ENCODE measurements at places on chromosomes 3 and 15.
A peak's percentile ranks its signal among the peaks of the same experiment; 100 is the strongest.

DNA sequence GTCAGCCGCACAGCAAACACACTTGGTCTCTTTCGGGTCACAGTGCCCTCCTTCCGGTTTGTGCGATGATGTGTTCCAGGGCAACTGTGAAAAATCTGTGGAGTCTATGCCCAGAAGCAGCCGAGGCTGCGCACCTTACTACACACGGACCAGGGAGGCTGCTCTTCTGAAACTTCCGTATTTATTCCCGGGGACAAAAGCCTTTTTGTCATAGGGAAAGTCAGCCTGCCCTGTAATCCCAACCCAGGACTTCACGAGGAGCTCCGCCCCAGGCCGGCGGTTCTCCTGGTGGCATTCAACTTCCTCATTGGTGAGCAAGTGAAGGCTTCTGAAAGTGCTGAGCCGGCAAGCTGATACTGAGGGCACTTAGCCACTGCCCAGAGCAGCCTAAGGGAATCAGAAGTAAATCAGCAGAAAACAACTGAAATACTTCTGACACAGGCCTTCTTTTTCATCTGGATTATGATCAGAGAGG is 126.5 kb downstream of the FMN1 start:
- peak; percentile 72 for DNase-seq

DNA sequence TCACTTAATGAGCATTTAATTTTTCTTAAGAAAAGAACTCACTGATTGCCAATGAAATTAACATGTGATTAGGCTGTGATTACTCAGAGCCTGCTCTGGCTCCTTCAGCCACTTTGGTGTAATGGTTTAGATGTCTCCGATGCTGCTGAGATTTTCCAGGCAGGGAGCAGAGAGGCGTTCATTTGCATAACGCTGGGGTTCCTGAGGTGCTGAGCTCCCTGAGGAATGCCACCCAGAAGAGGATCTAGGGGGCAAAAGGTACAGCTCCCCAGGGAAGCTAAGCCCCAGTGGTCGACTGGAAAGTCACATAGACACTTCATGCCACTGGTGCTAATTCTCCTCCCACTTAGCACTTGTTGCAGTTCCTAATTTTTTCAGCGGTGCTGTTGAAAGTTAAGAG is 119.5 kb downstream of the USP13 start:
- DNase-seq = no peak

GRCh38 chr3:96294143-96294542 is 520.3 kb upstream of the EPHA6 start:
- no peak for DNase-seq

GRCh38 chr15:56208641-56209155 is 35.0 kb downstream of the RFX7 start:
- no peak for DNase-seq

- peak; percentile 61 for DNase-seq
These were observed 10.9 kb downstream of the CCR5AS start for GRCh38 chr3:46395766-46396530.

DNA sequence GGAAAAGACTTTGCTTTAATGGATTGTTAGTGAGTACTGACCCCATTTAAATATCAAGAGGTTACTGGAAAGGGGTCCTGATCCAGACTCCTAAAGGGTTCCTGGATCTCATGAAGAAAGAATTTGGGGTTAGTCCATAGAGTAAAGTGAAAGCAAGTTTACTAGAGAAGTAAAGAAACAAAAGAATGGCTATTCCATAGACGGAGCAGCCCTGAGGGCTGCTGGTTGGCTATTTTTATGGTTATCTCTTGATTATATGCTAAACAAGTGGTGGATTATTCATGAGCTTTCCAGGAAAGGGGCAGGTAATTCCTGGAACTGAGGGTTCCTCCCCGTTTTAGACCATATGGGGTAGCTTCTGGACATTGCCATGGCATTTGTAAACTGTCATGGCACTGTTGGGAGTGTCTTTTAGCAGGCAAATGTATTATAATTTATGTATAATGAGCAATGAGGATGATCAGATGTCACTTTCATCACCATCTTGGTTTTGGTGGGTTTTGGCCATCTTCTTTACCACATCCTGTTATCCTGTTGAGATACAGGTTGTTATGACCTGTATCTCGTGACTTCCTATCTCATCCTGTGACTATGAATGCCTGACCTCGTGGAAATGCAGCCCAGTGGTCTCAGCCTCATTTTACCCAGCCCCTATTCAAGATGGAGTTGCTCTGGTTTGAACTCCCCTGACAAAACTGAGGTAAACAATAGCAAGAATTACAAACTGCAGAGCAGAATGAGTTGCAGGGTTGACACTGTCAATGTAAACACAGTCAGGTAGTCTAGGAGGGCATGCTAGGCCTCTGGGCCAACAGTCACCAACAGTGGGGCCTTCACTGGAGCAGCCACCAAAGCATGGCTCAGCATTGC is 10.3 kb upstream of the GPR160 start:
- DNase-seq = no peak

- DNase-seq = no peak
These were observed 17.7 kb upstream of the HEG1 start for GRCh38 chr3:125073390-125073905.

DNA sequence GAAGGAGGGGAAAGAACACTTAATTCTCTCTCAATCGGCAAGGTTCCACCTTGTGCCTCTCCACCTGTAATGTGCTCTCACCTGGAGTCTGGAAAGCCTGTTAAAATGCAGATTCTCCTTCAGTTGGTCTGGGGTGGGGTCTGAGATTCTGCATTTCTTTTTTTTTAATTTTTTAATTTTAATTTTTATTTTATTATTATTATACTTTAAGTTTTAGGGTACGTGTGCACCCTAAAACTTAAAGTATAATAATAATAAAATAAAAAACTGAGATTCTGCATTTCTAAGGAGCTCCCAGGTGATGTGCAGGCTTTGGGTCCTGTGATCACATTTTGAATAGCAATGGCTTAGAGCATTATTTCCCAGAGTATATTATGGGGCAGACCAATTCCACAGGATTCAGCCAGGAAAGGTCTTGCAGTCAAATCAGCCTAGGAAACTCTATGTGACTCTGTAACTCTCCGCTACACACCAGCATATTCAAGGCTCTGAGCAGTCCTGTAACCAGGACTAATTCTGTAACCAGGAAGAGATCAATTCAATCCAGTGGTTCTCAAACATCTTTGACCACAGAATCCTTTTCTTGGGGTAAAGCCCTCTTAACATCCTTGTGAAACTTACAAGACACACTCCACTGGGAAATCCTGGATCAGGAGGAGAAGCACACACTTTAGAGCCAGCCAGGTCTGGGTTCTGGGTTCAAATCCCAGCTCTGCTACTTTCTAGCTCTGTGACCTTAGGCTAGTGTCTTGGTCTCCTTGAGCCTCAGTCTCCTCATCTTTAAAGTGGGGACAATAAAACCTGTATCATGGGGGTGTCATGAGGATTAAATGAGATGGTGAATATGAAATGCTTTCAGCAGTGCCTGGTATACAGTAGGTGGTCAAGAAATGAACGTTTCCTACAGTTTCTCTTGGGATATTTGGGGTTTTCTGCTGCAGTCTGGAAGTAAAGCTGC is 62.3 kb upstream of the SEC13 start:
- no peak for DNase-seq

DNA sequence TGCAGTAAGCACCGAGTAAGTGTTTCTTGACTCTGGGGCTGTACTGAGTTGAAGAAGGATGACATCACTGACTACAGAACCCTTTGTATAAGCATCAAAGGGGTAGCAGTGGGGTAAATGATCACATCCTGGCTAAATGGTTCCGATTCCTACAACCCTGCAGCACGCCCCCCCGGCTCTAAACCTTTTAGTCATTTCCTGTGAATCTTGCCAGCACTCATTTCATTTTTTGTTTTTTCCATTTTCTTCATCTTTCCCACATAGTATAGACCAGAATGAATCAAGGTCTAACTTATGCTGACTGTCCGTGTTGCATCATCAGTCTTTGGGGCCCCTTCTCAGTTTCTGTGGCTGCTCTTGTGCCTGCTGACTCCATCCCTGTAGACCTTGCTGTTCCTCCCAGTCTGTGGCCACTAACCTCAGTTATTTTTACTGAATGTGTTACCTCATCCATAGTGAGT is 383.1 kb upstream of the TPRG1 start:
- DNase-seq = peak; percentile 63

DNA sequence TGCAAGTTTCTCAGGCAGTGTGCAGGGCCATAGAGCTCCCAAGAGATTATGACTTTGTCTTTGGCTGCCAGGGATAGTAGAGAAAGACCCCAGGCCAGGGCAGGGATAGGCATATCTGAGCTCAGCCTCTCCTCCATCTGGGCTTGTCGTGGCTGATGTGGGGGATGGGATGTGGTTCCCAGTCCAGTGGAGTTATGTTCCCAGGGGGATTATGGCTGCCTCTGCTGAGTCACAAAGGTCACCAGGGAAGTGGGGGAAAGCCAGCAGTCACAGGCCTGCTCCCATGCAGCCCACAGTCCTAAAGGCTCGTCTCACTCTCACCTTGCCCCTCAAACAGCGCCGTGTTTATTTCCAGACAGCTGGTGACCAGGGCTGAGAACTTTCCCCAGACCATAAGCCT is 354.9 kb downstream of the SI start:
- no peak for DNase-seq

- DNase-seq = no peak
These were observed 20.0 kb upstream of the ELP6 start for GRCh38 chr3:47533481-47533880.

DNA sequence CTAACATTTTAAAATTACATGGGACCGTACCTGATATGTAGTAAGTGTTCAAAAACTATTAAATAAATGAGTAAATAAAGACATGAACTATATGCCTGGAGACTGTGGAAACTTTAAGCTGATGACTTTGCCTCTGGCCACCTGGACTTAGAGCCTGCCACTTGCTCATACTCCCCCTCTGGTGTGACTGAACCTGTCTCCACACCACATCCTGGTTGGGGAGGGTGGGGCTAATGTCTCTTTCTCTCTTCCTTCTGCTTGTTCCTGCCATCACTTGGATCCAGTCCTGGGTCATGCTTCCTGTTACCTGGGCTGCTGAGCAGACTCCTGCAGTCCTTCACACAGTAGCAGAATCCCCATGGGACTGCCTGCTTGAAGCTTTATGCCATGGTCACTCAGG is 8.2 kb upstream of the TMEM158 start:
- no peak for DNase-seq

GRCh38 chr3:158652463-158652862 is 8.1 kb downstream of the GFM1 start:
- no peak for DNase-seq

DNA sequence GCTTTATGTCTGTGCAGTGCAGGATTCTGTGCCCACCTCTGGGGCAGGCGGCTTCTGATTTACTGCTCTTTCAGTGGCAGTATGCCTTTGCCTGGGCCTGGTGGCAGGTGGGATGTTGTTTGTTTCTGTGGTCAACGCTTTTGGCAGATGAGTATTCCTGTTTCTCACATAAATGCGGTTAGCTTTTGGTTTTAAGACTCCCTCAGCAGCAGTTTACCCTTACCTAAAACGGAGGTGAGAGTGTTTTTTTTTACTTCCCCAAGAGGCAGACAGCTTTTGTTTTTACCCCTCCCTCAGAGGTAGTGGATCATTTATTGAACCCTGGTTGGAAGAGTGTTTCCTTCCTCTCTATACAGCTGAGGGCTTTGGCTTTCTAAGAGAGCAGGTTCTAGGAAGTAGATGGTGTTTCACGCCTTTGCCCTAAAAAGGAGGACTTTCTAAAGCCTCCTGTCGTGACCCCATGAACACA is 134.1 kb upstream of the PLSCR5 start:
- DNase-seq = no peak

DNA sequence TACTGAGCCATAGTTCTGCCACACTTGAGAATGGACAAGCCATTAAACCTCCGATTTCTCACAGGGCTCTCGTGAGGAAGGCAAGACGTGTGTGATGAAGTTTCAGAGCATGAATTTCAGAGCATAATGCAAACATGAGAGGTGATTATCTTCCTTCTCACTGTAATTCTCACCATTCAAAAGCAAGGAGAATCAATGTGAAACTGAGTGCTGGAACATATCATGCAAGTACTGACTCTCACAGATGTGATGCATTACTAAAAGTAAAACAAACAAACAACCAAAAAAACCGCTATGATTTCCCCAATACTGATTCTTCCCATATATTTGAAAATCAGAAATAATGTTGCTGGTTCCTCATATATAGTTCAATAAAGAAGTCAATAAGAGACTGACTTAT is 23.7 kb downstream of the P3H2 start:
- no peak for DNase-seq

- DNase-seq = no peak
These were observed 30.9 kb upstream of the PCSK6 start for GRCh38 chr15:101520395-101520794.

DNA sequence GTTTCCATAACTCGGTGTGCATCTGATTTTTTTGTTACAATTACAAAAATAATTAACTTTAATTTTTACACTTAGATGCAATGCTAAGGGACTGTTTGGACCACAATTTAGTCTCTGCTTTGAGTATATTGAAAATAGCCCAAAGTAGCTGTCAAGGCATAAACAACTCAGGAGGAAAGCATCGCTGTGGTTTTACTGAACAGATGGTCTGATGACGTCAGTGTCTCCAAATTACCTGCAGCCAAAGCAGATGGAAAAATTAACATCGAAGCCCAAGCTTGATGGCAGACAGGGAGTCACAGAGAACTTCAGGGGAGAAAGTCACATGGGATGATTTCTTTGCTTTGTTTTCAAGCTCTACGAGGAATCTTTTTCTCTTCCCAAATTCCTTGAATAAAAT is 83.1 kb upstream of the PLCL2 start:
- DNase-seq = no peak

DNA sequence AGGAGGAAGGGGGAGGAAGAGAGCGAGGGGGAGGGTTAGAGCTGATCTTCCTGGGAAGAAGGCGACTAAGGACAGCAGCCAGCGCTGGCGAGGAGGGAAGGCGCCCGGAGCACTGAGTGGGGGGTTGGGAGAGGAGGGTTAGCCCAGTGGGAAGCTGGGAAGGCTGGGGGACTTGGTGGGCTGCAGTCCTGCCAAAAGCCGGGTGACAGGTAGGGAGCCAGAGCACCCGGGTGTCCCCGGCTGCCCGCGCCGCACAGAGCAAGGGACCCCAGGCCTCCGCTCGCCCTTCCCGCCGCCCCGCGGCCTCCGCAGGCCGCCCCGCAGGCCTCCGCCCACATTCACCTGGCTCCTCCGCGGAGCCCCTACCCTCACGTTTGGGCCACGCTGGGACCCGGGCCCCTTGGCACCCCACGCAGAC is 448 bp downstream of the SLC12A8 start:
- DNase-seq = no peak

GRCh38 chr15:68833700-68834331 is 13.1 kb upstream of the ANP32A start:
- no peak for DNase-seq

GRCh38 chr3:84444726-84445521 is 513.9 kb upstream of the CADM2 start:
- no peak for DNase-seq
